ENCODE measurements at places on chromosomes 4 and X.

- no peak for DNase-seq
Observed at GRCh38 chr4:8851321-8852117, 20.1 kb downstream of the HMX1 start.

GRCh38 chr4:22385611-22386011 is 130.3 kb downstream of the ADGRA3 start:
- no peak for DNase-seq

DNA sequence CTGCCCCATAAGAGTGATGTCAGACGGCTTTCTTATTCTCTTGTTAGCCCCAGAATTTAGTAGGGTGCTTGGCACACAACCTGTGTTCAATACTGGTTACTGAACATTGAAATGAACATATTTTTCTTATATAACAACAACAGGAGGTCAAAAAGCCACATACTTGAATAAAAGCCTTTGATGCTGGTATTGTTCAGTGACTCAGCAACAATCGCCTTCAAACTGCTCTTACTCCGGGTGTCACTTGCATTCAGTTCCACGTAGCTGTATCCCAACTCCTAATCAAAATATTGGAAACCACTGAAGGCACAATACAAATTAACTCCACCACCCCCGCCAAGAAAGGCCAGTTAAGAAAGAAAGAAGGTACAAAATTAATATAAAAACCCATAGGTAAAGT is 61.5 kb downstream of the RFC1 start:
- no peak for DNase-seq

- DNase-seq: peak; percentile 29
Observed at GRCh38 chrX:153708415-153708814, 15.8 kb downstream of the BCAP31 start.
